ENCODE measurements at places on chromosomes 1 and 21.

GRCh38 chr1:165560883-165561656, 17.3 kb downstream of the LRRC52 start:
- no peak for DNase-seq

- DNase-seq: no peak
Observed at GRCh38 chr1:244327533-244327932, 124.2 kb downstream of the ADSS2 start.

DNA sequence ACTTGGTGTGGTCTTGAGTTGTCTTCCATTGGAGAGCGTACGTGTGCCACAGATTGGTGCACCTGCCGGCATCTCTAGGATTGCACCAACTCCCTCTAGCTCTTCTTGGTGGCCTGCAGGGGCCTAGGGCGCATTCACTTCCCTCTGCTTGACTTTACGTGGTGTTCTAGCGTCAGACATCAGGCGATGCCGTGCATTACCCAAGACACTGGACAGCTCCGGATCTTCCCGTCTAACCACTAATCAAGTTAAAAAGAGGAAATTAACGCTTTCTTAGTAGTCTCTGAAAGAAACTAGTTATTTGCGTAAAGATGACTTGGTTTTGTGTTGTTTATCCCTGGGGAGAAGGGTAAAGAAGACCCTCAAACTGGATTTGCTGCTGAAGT, 510 bp upstream of the IL10RB start:
- no peak for DNase-seq

DNA sequence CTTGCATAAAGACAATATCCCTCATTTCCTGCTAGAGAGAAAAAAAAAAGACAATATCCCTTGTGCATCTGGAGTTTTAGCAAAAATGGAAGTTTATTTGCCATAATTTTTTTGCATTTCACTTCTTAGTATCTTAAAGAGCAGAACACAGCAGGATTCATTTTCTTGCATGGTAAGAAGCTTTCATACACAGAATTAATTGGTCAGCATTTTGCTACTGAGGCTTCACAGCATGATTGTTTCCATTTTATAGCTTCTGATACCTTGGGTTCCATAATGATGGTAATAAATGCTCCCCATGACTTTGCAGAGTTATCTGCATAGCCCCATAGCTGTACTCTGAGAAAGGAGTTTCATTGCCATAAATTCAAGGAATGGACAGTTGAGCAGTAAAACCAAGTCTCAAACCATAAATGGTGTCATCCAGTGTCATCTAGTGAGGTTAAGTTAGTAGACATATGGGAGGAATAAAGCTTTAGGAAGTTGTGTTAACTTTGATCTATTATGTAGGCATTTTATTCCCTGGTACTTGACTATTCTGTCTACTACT, 88.8 kb upstream of the PLD5 start:
- DNase-seq: no peak

DNA sequence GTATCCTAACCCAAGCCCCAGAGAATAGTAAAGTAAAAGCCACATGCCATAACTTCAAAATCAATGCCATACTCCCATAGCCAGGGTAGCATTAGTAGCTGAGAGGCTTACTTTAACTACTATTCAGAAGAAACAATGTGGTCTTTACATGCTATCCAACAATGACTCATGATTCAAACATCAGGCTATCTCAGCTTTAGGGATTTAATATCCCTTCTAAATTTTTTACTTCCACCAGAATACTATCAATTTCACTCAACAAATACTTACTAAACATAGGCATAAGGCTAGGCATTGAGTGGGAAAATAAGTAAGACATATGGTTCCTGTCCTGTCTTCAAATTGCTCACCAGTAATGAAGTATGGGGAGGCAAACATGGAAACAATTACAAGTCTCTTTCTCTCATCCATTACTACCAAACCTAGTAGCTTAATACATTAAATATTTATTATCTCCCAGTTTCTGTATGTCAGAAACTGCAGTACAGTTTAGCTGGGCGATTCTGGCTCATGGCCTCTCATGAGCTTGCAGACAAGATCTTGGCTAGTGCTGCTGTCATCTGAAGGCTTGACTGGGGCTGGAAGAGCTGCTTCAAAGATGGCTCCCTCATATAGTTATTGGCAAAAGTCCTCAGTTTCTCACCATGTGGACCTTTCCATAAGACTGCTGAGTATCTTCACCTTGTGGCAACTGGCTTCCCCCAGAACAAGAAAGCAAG, 30.7 kb downstream of the EVI5 start:
- no peak for DNase-seq

DNA sequence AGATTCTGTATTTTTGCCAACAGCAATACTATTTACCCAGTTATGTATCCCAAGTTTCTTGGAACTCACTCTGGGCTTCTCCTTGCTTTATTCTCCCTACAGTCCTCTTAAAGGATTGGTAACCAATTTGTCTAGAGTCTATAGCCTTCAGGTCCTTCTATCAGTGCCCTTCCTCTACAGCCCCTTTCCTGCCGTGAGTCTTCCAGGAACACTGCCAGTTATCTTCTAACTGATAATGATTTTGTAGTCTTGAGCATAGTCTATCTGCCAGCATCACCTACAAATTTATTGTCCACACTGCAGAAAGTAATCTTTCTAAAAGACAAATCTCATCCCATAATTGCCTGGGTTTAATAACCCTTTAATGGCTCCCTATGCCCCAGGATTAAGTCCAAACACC, 8.2 kb downstream of the LRRC8B start:
- DNase-seq: no peak

DNA sequence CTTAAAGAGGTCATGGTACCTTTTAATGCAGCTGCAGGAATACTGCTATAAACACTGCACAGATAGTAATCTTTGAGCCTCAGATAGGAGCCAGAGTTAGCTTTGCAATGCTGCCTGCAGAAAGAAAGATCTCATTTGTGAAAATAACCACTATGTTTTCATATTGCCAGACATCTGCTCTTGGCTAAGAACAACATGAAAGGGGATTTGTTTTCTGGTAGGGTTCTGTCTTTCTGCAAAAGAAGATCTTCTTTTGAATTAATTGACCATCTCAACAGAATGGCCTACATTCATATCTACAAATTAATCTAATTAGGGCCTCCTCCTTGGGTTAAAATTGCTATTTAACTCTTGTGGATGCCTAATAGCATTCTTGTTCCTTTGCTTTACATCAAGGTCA, 177.6 kb upstream of the DPYD start:
- no peak for DNase-seq

DNA sequence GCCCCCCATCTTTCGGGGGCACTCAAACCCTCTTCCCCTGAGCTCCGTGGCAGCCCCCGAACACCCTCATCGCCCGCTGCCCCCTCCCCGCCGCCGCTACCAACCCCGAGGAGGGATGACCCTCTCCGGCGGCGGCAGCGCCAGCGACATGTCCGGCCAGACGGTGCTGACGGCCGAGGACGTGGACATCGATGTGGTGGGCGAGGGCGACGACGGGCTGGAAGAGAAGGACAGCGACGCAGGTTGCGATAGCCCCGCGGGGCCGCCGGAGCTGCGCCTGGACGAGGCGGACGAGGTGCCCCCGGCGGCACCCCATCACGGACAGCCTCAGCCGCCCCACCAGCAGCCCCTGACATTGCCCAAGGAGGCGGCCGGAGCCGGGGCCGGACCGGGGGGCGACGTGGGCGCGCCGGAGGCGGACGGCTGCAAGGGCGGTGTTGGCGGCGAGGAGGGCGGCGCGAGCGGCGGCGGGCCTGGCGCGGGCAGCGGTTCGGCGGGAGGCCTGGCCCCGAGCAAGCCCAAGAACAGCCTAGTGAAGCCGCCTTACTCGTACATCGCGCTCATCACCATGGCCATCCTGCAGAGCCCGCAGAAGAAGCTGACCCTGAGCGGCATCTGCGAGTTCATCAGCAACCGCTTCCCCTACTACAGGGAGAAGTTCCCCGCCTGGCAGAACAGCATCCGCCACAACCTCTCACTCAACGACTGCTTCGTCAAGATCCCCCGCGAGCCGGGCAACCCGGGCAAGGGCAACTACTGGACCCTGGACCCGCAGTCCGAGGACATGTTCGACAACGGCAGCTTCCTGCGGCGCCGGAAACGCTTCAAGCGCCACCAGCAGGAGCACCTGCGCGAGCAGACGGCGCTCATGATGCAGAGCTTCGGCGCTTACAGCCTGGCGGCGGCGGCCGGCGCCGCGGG, 837 bp downstream of the FOXD3 start:
- DNase-seq: peak; percentile 76

- DNase-seq: peak; percentile 16
Observed at GRCh38 chr21:41597227-41597626, 89.3 kb upstream of the TMPRSS2 start.
